ENCODE measurements at places on chromosomes 2 and 18. TPM values are rescaled to one million over a fixed set of nuclear protein-coding genes. Genes with fewer than 3 reads are reported as not detected.

OR6B2 gene
- polyA plus RNA-seq: not detected

LRRC30 gene
- polyA plus RNA-seq: not detected

SMCHD1 gene
- polyA plus RNA-seq: 20.7 TPM

PRSS56 gene
- polyA plus RNA-seq: not detected

RIOK3 gene
- polyA plus RNA-seq: 43.4 TPM

ACOXL gene
- 1.2 TPM for polyA plus RNA-seq

SLC14A1 gene
- 23.5 TPM for polyA plus RNA-seq

COMMD1 gene
- polyA plus RNA-seq: 43.2 TPM

EPHA4 gene
- polyA plus RNA-seq: 6.5 TPM

CHST10 gene
- 10.3 TPM for polyA plus RNA-seq

RGPD3 gene
- polyA plus RNA-seq: 0.32 TPM

DDX18 gene
- 33.5 TPM for polyA plus RNA-seq

SCYGR4 gene
- not detected for polyA plus RNA-seq

VIT gene
- 47.4 TPM for polyA plus RNA-seq

RFTN2 gene
- 4.0 TPM for polyA plus RNA-seq

OTOF gene
- 0.10 TPM for polyA plus RNA-seq

CFAP221 gene
- polyA plus RNA-seq: 0.09 TPM

ADGRF3 gene
- polyA plus RNA-seq: 0.08 TPM

INHA gene
- 0.49 TPM for polyA plus RNA-seq

CNGA3 gene
- 0.15 TPM for polyA plus RNA-seq

RGPD6 gene
- 6.7 TPM for polyA plus RNA-seq

FBLN7 gene
- polyA plus RNA-seq: 5.0 TPM

C1QL2 gene
- 0.04 TPM for polyA plus RNA-seq

FLACC1 gene
- polyA plus RNA-seq: 0.63 TPM

PRKAG3 gene
- not detected for polyA plus RNA-seq

SP110 gene
- polyA plus RNA-seq: 17.6 TPM

MC5R gene
- polyA plus RNA-seq: not detected

SLC38A11 gene
- 2.4 TPM for polyA plus RNA-seq

DAW1 gene
- polyA plus RNA-seq: not detected

DSG2 gene
- polyA plus RNA-seq: 10.1 TPM

REG3A gene
- not detected for polyA plus RNA-seq

HOXD1 gene
- polyA plus RNA-seq: 1.4 TPM

ELOA2 gene
- not detected for polyA plus RNA-seq
